ENCODE measurements at places on chromosomes 3 and 15.

DNA sequence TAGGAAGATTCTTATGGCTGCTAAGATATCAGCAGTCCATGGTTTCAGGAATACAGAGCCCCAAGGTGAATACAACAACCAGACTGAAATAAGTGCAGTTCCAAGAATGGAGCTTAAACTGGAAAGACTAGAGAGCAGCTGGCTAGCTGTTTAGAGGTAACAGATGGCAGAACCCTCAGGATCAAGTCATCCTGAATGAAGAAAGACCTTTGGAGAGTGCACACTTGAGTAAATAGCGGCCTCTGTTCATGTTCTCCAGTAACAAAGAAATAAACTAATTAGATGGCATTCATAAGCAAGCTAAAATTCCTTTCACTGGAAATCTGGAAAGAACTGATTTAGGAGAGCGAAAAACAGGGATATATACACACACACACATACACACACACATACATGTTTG is 968.4 kb downstream of the FHIT start:
- no peak for DNase-seq

- no peak for DNase-seq
These were observed 78.7 kb downstream of the ZNF280D start for GRCh38 chr15:56654624-56655023.

- no peak for DNase-seq
These were observed 611.9 kb downstream of the EDEM1 start for GRCh38 chr3:5799398-5799797.

- no peak for DNase-seq
These were observed 2.8 kb downstream of the GLCE start for GRCh38 chr15:69163141-69163669.

GRCh38 chr3:81985996-81986723 is 224.7 kb upstream of the GBE1 start:
- DNase-seq: no peak

- DNase-seq: no peak
These were observed 21.0 kb downstream of the ZNF80 start for GRCh38 chr3:114216186-114216970.

- DNase-seq: peak; percentile 73
These were observed 23.7 kb downstream of the CFAP92 start for GRCh38 chr3:128969993-128970739.
